ENCODE measurements at places on chromosomes 6 and 20.

DNA sequence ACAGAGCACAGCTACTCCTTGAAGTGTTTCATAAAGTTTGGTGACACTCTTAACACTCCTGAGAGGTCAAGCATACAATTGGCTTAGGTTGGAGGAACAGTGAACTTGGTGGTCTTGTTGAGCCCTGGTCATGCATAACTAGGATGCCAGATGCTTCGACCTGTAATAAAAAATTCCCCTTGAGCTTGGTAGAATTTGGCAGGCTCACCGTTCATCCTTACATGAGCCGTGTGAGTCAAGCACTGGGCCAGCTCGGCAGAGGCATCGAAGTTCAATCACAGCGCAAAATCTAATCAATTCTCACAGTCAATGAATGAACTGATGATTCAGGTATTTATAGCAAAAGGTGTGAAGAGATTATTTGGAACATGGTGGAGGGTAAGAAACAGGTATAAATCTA is 33.7 kb downstream of the CYP24A1 start:
- no peak for DNase-seq

DNA sequence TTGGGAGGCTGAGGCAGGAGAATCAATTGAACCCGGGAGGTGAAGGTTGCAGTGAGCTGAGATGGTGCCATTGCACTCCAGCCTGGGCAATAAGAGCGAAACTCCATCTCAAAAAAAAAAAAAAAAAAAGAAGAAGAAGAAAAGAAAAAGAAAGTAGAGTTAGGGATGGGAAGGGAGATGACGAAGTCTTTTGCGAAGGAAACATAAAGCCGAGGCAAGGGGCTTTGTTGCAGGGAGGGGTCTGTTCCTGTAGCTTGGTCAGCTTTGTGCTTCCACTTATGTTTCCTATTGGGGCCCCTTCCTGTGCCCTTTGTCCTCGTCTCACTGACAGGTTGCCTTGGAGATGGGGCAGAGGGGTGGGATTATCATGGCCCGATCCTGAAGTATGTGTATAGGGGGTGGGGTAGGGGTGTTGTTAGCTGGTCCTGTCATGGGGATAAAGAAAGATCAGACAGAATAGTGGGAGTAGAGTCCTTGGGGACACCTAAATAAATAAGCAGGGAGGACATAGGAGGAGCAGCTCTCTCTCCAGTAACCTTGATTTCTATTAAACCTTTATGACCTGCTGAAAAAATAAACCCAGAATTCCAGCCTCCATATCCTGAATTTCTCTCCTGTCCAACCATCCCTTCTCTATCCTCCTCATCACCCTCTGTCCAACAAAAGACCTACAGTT is 1.1 kb upstream of the CLIC1 start:
- no peak for DNase-seq

- peak; percentile 93 for DNase-seq
These were observed 562 bp downstream of the TFEB start for GRCh38 chr6:41734666-41735426.

DNA sequence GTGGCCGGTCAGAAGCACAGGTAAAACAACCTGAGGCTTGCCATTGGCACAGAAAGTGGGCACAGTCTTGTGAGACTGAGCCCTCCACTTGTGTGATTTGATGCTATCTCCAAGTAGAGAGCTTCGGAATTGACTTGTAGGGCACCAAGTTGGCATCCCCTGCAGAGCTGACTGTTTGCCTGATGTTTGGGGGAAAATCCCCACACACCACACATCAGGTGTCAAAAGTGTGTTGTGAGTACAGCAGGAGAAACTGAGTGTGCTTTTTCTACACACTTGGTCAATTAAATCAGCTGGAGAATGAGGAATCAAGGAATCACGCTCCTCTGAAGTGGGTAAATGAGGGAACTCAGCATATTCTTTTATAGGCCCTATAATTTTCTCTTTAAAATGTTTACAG is 989 bp downstream of the SERINC3 start:
- no peak for DNase-seq

DNA sequence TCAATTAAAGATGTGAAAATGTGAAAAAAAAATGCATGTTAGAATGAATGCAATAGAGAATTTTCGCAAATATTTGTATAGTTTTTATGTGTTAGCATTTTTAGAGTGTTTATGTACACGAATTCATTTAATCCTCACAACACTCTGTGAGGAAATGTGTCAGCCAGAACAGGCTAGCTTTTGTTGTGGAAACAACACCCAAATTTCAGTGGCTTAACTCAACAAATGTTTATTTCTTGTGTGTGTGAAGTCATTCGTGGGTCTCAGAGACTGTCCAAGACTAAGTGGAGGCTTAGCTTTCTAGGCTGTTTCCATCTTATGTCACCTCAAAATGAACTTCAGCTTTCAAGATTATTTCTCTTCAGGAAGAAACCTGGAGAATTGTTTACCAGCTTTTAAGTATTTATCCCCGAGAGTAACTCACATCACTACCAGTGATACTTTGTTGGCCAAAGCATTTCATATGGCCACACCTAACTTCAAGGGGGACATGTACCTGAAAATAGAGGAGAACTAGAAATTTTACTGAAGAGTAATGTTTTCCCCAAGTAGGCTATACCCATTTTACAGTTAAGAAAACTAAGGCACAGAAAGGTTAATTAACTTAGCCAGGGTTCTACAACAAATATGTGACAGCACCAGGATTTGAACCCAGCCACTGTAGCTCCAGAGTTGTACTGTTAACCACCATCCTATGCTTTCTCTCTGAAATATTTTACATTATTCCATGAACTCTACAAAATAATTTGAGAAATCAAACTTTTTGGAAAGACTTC is 306.1 kb downstream of the QKI start:
- no peak for DNase-seq

GRCh38 chr6:9943986-9944385 is 470.9 kb downstream of the TFAP2A start:
- DNase-seq: no peak

DNA sequence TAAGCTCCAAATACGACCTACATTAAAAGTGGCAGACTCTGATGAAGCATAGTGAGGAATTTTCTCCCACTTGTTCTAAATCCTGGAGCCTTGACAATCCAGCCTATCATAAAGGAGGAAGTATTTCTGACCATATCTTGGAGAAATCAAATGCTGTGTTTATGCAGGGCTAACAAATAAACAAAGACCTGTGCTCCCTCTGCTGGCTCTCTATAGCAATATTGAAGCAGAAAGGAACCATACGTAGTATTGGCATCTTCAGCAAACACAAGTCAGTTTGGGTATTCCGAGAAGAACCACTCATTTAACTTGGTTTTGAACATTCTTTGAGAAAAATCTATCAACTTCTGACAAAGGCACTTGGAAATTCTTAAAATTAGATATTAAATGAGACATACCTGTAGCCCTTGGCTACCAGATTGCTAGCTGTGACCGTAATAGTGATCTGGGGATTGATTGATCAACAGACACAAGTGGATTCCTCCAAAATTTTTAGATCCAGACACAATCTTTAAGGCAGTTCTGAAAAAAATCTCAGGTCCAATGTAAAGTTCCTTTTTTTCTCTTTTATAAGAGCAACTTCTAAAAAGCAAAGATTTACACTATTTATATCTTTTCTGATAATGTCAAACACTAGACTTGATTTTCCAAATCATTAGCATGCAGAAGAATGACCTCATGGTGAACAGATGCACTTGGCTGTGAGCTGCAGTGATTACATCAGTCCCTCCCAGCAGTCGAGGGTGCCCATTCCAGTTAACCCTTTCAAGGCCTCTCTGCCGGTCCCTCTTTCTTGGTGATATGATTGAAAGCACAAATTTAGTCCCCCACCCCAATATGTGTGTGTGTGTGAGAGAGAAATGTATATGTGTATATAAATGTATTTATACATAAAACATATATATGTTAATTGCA is 40.2 kb downstream of the INSM1 start:
- DNase-seq: peak; percentile 82

GRCh38 chr20:8807480-8808201 is 261.2 kb upstream of the PLCB4 start:
- DNase-seq: no peak

DNA sequence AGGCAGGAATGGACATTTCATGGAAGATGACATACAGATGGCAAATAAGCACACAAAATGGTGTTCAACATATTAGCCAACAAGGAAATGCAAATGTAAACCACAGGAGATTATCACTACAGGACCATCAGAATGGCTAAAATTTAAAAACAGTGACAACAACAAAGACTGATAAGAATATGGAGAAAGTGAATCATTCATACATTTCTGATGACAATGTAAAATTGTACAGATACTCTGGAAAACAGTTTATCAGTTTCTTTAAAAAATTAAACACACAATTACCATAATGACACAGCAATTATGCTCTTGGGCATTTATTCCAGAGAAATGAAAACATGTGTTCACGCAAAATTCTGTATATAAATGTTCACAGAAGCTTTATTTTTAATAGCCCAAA is 105.8 kb upstream of the RUNX2 start:
- no peak for DNase-seq

GRCh38 chr6:24702720-24703282 is 16.2 kb downstream of the C6orf62 start:
- no peak for DNase-seq

GRCh38 chr6:147823936-147824335 is 315.4 kb downstream of the SAMD5 start:
- no peak for DNase-seq
